ENCODE measurements at places on chromosomes 6 and 20.

GRCh38 chr6:116369540-116369939, 1.2 kb upstream of the DSE start:
- no peak for DNase-seq

- no peak for DNase-seq
Observed at GRCh38 chr6:11427091-11427722, 110.3 kb upstream of the TMEM170B start.

- DNase-seq = no peak
Observed at GRCh38 chr6:7114744-7115458, 7.1 kb downstream of the RREB1 start.

DNA sequence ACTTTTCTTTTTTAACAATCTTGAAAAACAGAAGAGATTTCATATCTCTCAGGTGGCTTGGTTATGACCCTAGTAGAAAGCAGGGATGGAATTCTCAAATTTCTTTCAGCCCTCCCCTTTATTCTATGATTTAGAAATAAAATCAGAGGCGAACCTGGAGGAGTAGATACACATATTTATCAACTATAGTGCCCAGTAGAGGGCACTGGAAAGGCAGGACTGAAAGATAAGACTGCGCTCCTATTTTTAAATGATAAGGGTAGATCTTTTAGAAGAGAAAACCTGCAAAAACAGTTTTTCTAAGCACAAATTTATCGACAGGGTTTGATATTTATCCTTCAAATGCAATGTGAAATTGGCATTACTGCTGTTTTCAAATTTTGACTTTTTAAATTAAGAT, 1296.6 kb downstream of the EPHA7 start:
- DNase-seq = no peak

Data from NCI-H2081 treated with DMSO at 0.1 percent for 48 hours (cell line).